Pons (tissue), 1 donor: ENCODE measurements at places on chromosomes 7 and 10.
A peak's percentile ranks its signal among the peaks of the same experiment; 100 is the strongest.

GRCh38 chr10:17075533-17076359 is 53.9 kb downstream of the CUBN start:
- no peak for DNase-seq

GRCh38 chr10:111107846-111108245 is 31.0 kb downstream of the ADRA2A start:
- DNase-seq = no peak

GRCh38 chr10:6398399-6398798 is 181.7 kb downstream of the PRKCQ start:
- DNase-seq = no peak

- no peak for DNase-seq
Observed at GRCh38 chr7:2968616-2969397, 74.9 kb downstream of the CARD11 start.

DNA sequence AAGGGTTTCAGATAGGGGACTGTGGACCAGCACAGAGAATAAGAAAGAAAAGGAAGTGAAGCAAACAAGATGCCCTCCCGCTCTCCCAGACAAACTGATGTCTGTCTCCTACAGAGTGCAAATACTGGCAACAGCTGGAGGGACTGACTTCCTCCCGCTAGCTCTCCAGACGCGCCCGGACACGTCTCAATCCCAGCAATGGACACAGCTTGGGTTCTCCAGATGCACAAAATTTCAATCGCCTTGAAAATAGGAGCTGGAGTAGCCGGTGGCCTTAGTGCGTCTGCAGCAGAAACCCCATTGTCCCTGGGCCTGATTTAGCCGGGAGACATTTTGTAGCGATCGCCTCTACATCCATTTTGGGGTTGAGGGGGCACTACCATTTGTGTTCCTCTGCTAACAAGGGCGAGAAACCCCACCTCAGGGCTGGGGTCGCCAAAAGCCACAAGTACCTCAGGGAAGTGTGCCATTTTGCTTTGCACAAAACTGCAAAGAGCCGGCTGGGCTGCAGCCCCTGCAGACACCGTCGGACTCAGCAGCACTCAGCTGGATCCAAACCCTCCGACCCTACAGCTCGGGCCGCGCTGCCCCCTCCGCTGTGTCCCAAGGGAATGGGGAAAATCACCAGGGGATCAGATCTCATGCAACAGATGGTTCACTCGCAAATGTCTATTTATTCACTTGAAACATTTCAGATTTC is 5.9 kb downstream of the CPA2 start:
- DNase-seq = peak; percentile 43

GRCh38 chr10:131251146-131251541 is 60.4 kb downstream of the TCERG1L start:
- DNase-seq = no peak

- DNase-seq = peak; percentile 90
Observed at GRCh38 chr10:78777466-78777865, 291.3 kb upstream of the ZMIZ1 start.

GRCh38 chr10:126459032-126459831 is 71.0 kb upstream of the ADAM12 start:
- no peak for DNase-seq

- peak; percentile 42 for DNase-seq
Observed at GRCh38 chr10:12103802-12104201, 25.7 kb upstream of the SEC61A2 start.

DNA sequence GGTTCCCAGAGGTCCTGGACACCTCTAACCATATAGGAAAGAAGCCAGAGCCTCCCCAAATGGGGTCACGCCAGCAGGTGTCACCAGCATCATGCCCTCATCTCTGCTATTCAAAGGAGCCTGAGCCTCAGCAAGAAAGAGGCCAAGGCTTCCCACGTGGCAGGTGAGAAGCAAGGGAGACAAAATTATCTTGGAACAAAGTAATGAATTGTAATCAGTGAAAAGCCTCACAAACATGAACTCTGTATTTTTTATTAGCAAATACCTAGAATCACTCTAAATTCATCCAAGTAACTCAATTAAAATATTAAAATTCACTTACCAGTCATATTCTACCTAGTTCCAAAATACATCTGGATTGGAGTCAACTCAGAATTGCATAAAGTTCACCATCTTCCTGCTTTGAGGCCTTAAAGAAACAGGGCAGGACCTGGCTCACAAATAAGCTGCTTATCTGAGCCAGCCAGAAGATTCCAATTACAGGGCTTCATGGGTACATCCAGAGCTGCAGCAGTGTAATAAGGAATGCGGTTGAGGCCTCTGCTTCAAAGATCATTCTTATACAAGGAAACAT is 68.7 kb downstream of the SGMS1 start:
- no peak for DNase-seq

- no peak for DNase-seq
Observed at GRCh38 chr10:132192076-132192975, 5.6 kb downstream of the DPYSL4 start.

DNA sequence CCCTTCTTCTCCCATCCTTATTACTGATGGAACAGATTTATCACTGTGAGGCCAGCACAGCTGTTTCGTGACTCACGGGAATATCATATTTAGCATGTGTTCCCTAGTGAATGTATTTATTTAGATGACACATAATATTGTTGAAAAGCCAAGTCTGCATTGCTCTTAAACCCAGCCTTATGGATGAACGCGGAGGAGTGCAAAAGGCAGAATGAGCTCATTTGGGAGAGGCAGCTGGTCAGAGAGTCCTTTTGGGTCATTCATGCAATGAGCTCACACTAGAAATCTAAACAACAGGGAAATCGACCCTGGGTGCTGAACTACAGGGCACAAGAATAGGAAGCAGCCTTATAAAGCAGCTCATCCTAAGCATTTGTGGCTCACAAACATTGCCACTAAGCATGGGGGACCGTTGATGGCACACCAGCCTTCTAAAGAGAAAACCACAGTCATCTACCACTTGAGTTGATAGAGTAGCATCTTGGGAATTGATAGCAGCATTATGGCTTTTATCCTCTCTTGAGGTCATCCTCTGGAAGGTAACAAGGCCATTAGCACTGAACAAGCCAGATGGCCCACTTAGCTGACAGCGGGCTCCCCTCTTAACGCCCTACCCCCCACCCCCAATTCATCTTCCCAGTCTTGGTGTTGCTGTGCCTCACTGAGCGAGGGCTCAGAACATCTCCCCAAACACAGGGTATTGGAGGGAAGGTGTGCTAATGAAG is 32.9 kb upstream of the SDK1 start:
- DNase-seq = no peak

GRCh38 chr7:109375823-109376222 is 806.1 kb downstream of the DNAJB9 start:
- no peak for DNase-seq

DNA sequence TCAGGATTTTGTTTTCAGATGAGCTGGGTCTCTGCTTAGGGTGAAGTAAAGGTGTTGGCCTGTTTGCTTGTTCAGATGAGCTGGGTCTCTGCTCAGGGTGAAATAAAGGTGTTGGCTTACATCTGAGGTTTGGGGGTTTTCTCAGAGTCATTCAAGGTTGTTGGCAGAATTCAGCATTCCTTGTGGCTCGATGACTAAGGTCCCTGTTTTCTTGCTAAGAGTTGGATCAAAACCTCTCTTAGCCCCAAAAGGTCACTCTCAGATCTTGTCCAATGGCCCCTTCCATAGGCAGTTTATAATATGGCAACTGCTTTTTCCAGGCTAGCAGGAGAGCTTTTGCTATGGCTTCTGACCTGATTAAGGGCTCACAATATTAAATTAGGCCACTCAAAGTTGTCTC is 106.6 kb downstream of the ADAM22 start:
- DNase-seq = no peak

GRCh38 chr7:16586081-16586874 is 59.3 kb downstream of the ANKMY2 start:
- no peak for DNase-seq

- no peak for DNase-seq
Observed at GRCh38 chr10:28769091-28769604, 91.8 kb downstream of the BAMBI start.

DNA sequence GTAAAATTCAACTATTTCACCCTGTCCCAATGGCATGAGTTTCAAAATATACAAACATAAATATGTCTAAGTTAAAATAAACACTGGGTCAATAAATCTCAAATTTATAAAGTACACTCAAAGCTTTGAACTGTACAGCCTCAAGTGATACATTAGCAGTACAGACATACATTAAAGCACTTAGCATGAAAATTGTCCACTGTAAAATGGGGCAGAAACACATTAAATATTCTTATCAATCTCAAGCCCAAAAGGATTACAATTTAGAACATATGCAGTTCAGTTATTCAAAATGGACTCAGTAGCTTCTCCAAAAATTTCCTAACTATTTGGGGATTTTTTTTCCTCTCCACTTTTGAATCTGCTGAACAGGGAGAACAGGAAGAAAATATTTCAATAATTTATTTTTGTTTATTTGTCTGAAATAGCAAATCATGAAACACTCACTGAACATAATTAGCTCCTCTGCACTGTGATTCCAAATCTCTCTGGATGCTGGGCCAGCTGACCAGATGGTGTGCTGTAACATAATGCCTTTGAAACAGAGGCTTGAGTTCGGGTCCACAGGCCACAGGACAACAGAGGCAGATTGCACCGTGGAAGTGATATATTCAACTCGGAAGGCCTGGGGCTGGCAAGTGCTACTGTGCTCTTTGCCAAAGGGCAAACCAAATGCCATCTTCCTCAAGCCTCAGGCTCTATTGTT is 248.9 kb upstream of the LRRN3 start:
- no peak for DNase-seq

- no peak for DNase-seq
Observed at GRCh38 chr10:113104047-113104446, 154.0 kb downstream of the TCF7L2 start.

DNA sequence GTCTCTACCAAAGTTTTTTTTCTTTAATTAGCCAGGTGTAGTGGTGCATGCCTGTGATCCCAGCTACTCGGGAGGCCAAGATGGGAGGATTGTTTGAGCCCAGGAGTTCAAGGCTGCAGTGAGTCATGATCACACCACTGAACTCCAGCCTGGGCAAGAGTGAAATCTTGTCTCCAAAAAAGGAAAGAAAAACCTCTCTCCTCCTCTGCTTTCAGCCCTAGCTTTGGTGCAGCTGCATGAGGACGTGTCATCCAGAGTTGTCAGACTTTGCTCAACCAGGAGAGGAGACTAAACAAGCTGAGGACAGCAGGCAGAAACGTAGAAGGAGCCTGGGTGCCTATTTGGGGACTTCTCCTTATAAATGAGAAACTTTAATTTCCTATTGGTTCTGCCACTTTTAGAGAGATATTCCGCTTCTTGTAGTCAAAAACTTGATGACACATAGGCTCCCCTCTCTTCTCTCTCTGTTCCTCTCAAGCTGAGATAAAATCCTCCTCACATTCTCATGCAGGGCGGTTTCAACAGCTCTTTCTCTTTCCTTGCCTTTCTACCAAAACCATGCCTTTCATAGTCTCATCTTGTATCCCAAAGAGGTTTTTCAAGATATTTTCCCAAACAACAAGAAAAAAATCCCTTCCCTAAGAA is 205.4 kb downstream of the ARHGAP12 start:
- peak; percentile 69 for DNase-seq

DNA sequence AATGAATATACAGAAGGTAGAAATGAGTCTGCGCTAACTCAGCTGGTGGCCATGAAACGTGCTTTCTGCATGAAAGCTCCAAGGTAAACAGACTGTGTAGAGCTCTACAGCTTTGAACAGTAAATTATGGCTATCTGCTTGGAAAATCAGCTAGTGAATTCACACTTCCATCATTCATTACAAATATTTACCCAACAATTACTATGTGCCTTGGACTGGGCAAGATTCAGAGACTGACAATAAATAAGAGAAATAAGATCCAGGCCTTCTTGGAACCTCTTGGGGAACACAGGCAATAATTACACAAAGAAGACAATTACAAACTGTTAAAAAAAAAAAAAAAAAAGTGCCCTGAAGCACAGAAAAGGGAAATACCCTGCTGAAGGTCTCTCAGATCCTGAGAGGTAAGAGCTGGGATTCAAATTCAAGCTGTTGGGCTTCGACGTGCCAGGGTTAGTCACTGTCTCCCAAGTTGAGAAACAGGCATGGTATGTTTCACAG is 15.8 kb downstream of the TSPAN12 start:
- DNase-seq = no peak

DNA sequence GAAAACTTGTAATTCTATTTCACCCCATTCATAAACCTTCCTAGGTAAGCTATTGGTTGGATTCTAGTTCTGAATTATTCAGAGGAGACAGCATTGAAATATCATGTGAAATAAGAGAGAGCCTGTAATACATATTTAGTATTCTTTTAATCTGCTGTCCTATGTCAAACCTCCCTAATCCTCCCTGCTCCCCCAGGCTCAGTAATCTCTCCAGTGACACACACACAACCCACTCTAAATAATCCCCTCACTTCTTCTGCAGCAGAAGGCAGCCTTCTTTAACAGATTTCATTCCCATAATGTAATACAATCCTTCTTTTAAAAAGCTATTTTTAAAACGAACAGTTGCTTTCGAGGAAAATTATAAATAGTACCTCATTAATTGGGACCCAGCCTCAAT is 639.7 kb upstream of the AUTS2 start:
- DNase-seq = no peak

- DNase-seq = peak; percentile 37
Observed at GRCh38 chr7:108307194-108307593, 149.0 kb downstream of the NRCAM start.

- DNase-seq = no peak
Observed at GRCh38 chr7:38280000-38280399, 6.6 kb upstream of the TARP start.

DNA sequence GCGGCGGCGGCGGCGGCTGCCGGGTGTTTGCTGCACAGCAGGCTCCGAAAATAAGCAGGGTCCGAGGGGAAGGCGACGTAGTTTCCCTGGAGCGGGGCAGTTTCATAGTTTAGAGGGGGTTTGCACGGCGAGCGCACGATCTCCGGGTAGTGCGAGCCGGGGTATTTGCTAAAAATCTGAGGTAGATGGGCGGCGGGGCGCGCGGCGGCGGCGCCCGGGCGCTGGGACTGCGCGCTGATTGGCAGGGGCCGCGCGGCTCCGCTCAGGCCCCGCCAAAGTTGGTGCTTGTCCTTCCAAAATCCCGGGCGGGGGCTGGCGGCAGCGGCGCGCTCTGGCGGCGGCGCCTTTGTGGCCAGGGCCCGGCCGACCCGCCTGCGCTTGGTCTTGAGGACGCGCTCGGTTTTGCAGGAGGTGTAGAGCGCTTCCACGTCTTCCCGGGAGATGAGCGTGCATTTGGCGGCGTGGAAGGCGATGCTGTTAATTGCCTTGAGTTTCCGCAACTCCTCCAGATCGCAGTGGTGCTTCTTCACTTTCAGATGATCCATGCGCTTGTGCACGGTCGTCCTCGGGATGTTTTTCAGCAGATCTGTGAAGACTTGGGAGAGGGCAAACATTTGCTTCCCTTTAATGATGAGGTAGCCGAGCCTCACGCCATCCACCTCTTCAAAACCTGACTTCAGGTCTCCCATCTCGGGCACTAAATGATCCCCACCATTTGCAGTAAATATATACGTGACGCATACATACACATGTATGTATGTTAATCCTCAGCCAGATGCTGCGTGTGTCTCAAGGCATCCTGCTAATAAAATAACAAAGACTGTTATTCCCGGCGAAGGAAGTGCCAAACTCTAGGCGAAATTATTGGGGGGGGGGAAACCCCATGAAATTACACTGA is 8.1 kb downstream of the SKIDA1 start:
- peak; percentile 25 for DNase-seq

- DNase-seq = no peak
Observed at GRCh38 chr7:96219378-96220130, 102.3 kb downstream of the SLC25A13 start.
